GM23248 (cell line): ENCODE measurements at places on chromosomes 12 and 14. TPM values are rescaled to one million over a fixed set of nuclear protein-coding genes. Genes with fewer than 3 reads are reported as not detected.

Gene PHETA1
- 6.6 and 7.9 TPM in 2 replicates for polyA plus RNA-seq

Gene GPR68
- polyA plus RNA-seq, result 5.1 and 5.7 TPM in 2 replicates

DNA sequence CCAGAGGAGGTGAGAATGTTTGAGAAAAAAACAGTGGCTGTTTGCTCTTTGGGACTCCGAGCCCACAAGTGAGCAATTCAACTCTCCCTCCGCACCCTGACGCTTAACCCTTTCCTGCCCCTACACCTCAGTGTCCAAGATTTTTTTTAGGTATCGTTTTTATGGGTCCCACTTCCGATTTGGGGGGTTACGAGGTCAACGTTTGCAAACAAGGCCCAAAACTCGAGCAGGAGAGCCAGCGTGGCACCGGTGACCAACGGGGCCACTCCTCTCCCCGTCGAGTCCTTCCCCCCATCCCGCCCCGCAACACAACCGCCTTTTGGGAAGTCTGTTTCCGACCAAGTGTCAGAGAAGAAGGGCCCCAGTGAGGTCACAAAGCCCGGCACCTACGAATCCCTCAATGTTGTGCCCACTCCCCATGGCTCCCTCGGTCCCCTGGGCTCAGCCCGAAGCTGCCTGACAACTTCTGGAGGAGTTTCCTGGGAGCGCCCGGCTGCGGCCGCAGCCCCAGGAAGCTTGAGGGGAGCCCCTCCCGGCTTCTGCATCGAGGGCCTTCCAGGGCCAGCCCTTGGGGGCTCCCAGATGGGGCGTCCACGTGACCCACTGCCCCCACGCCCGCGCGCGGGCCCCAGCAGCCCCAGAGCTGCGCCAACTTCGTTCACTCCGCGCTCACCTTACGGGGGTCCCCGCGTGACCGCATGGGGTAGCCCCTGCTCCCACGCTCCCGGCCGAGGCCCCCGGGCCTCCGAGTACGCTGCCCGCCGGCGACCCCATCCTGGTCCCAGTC is 1.2 kb downstream of the CDK2AP1 start:
- DNase-seq, result peak; percentile 72

GRCh38 chr12:24111086-24111485 is 161.6 kb upstream of the SOX5 start:
- peak; percentile 7 for DNase-seq
